ENCODE measurements at places on chromosomes 2 and 18. TPM values are rescaled to one million over a fixed set of nuclear protein-coding genes. Genes with fewer than 3 reads are reported as not detected.

The INO80B gene
- 27.1 TPM for total RNA-seq

The PCARE gene
- 0.05 TPM for total RNA-seq

DNA sequence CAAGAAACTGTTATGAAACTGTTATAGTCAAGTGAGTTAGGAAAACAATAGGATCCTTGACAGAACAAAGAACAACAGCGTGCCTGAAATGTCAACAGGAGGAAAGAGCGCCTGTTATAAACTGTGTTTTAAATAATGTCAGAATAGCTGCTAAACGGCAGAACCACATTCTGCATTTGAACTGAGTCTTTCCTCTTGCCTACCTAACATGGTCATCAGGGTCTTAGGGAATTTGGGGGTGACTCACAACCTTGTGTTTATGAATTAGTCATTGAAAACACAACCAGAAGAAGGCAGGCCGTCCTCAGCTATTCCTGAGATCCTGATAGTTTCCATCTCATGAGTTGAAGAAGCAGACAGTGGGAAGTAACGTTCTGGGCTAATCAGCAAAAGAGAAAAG lies 222.0 kb upstream of the FN1 start:
- no peaks in the 10 kb centered on the region for H3K36me3 ChIP-seq
- no peak for DNase-seq
- no peak overlapping the region for H3K27ac ChIP-seq
- no peaks in the 10 kb centered on the region for H3K27me3 ChIP-seq
- H3K4me3 ChIP-seq = no peak overlapping the region
- peaks cover 8% of the 10 kb centered on the region for H3K4me1 ChIP-seq

DNA sequence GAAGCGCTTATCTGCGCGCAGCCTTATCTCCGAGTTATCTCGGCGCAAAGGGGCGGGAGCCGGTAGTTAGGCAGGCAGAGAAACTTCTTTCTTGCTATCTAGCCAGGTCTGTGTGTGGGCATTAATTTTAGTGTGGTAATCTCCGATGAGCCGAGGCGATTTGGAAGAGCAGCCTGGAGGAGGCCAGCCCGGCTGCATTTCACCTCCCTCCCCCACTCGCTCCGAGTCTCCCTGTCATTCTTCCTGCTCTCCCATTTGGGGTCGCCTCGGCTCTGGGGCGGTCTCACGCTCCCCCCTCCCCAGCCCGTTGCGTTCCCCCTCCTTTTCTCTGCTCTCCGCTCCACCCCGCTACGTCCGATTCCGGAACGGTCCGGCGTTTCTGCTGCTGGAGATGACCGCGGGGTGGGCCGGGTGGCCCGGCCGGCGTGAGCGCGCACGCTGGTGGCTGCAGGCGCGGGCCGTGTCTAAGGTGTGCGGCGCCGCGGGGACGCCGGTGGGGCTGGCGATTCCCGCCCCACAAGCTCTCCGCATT lies 566 bp downstream of the GATA6 start:
- H3K4me3 ChIP-seq = peak overlapping the region; percentile 66
- no peaks in the 10 kb centered on the region for H3K4me1 ChIP-seq
- H3K36me3 ChIP-seq = no peaks in the 10 kb centered on the region
- peak overlapping the region; percentile 91 for H3K27ac ChIP-seq
- peak; percentile 78 for DNase-seq

GRCh38 chr18:67510831-67511230 lies 5.7 kb downstream of the DSEL start:
- no peak overlapping the region for H3K4me3 ChIP-seq
- no peaks in the 10 kb centered on the region for H3K4me1 ChIP-seq
- H3K36me3 ChIP-seq = no peaks in the 10 kb centered on the region
- no peak overlapping the region for H3K27ac ChIP-seq

DNA sequence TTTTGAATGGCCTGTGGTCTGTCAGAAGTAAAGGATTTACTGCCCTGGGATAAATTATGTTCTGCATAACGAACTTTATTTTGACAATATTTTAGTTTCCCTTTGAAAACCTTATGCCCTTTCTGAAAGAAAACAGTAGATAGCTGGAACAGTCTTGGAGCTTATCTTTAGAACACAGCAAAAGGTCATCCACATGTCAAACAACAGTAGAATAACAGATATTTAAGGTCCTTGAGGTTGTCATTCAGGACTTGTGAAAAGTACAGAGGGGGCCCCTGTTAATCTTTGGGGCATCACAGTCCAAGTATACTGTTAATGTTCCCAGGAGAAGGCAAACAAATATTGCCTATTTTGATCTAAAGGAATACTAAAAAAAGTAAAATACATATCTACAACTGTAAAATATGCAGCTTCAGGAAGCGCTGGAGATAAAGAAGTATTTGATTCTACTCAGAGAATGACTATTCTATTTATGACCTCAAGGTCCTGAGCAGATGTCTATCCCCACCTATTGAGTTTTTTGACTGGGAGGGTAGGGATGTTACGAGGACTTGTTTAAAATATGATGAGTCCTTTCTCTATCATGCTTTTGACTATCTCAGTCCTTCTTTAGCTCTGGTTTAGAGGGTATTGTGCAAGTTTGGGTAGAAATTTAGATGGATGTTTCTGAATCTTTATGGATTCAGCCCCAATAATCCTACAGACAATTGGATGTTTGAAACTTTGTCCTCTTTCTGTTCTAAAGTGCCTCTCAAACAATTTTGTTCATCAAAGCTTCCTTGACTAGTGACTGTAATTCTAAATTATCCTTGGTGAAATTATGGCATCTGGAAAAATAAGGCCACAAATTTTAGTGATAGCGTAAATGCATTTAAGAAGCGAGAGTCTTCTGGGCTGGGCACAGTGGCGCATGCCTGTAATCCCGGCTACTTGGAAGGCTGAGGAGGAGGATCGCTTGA lies 25.1 kb upstream of the TMEM214 start:
- no peak overlapping the region for H3K4me3 ChIP-seq
- H3K36me3 ChIP-seq = no peaks in the 10 kb centered on the region
- no peak overlapping the region for H3K27ac ChIP-seq
- H3K4me1 ChIP-seq = no peaks in the 10 kb centered on the region

DNA sequence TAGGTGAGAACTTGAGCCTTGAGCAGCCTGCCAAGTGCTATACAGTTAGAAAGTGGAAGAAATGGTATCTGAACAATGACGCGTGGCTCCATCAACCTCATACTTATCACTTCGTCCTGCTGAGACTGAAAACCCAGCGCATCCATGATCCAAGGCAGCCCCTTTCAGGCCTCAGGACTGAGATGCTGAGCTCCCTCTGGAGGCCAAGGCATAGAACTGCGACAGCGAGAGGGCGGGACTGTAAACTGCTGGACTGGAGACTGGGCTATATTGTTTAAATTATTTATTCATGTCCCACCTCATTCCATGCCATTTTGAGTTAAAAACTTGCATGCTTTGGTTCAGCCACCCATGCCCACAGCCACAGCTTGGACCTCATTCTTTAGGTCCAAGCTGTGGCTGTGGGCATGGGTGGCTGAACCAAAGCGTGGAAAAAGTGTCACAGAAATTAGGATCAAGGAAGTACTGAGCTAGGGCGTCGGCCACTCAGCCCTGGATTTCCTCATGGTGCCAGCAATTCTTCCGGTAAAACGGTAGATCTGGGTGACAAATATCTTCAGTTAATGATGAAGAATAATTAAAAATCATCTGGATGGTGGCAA lies 195.5 kb downstream of the L3MBTL4 start:
- no peak overlapping the region for H3K4me3 ChIP-seq
- H3K27ac ChIP-seq = no peak overlapping the region
- no peaks in the 10 kb centered on the region for H3K27me3 ChIP-seq
- peak; percentile 58 for DNase-seq
- H3K36me3 ChIP-seq = no peaks in the 10 kb centered on the region
- no peaks in the 10 kb centered on the region for H3K4me1 ChIP-seq

GRCh38 chr2:133718688-133719201 lies 150.5 kb upstream of the NCKAP5 start:
- no peaks in the 10 kb centered on the region for H3K4me1 ChIP-seq
- H3K27ac ChIP-seq = no peak overlapping the region
- H3K36me3 ChIP-seq = no peaks in the 10 kb centered on the region
- H3K27me3 ChIP-seq = no peaks in the 10 kb centered on the region
- DNase-seq = no peak

DNA sequence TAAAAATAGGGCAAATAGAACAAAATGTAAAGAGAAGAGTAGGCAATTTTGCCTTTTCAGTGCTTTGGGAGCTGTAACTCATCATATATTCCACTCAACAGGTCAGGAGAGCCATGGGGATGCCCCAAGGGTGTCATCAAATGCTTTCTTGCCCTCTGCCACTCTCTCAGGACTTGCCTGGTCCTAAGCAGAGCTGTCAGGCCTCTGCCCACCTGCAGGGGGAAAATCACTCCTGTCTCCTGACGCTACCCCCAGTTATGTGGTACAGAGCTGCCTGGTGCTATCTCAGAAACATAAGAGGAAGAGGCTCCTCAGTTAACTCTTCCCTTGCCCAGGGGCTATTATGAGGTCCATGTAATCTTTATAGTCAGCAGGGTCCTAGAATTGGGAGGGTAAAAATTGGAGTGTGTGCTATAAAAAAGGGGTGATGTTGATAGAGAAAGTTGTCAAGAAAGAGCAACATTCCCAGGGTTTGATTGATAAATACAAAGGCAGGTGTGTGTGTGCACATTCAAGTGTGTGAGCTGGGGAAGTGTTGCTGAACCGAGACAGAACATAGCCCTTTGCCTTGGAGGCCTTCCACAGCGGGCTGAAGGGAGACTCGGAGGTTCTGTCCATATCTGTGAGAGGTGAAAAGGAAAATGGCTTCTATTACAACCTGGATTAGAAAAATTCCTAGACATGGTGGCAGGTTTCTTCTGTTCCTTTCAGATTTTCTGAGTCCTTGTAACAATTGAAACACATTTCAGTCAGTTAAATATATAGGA lies 25.4 kb downstream of the PTPRM start:
- H3K4me1 ChIP-seq = no peaks in the 10 kb centered on the region
- no peak for DNase-seq
- H3K27me3 ChIP-seq = no peaks in the 10 kb centered on the region
- no peak overlapping the region for H3K27ac ChIP-seq

DNA sequence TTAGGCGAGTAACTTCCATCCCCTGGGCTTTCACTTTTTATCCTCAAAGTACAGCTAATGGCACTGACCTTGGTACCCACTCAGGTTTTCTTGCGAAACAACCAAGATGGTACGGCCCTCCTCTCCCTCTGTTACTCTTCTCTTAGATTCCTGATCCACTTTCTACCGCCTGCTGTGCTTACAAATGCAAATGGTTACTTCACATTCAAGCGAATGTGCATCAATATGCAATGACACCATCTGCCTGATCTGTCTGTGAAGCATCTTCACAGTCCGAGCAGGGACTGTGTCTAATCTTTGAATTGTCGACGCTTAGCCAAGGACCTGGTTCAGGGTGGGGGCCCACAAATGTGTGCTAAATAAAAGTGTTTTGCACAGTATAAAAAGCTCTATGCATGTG lies 112.2 kb downstream of the TRIB2 start:
- H3K27me3 ChIP-seq = no peaks in the 10 kb centered on the region
- no peak overlapping the region for H3K4me3 ChIP-seq
- no peak overlapping the region for H3K27ac ChIP-seq
- no peaks in the 10 kb centered on the region for H3K36me3 ChIP-seq

DNA sequence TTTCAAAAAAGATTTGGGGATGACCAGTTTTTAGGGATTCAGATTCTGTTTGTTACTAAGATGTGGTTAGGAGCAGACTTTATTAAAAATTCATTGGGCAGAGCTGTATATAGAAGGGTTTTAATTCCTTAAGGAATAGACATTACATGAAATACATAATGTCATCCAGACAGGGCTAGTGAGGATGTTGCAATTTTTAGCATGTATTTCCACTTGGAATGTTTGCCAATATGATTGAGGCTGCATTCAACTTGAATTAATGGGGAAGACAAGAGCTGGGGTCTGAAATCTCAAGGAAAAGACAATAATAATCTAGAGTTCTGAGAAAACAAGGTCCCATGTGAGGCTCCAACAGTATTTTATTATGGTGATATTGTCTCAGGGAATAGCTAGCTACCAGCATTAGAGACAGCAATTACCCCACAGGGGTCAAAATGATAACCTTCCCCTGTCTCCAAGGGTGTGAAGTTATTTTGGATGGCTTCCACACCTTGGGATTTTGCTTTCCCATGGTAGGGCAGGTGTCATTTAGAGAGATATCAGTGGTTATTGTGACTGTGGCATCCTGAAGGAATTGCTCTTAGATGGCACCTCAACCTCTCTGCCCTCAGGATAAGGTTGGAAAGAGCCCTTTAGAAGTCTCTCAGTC lies 60.2 kb downstream of the VSNL1 start:
- no peak overlapping the region for H3K4me3 ChIP-seq
- H3K27me3 ChIP-seq = no peaks in the 10 kb centered on the region
- H3K27ac ChIP-seq = no peak overlapping the region

- H3K36me3 ChIP-seq = no peaks in the 10 kb centered on the region
- no peaks in the 10 kb centered on the region for H3K27me3 ChIP-seq
- H3K4me1 ChIP-seq = no peaks in the 10 kb centered on the region
- DNase-seq = no peak
- H3K4me3 ChIP-seq = no peak overlapping the region
Measured at GRCh38 chr2:221304916-221305315, 267.2 kb downstream of the EPHA4 start.

DNA sequence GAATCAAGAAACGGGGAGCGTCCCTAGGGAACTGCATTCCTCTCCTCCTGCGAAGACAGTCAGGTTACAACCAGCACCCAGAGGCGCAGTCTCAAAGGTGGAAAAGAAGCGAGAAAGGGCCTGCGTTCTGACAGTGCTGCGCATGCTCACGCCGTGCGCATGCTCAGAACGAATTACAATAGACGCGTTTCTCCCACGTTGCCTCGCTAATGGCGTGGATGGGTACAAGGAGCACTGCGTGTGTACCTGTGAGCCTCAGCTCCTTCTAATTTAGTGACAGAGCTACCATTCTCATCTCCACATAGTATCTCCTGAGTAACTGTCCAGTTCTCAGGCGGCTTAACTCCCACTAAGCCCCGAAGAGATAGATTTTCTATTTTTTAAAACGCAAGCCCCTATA lies 448.8 kb downstream of the TXNL1 start:
- H3K4me3 ChIP-seq = no peak overlapping the region
- no peaks in the 10 kb centered on the region for H3K36me3 ChIP-seq
- DNase-seq = no peak
- H3K27me3 ChIP-seq = no peaks in the 10 kb centered on the region
